CD14-positive monocyte (primary cell): ENCODE measurements at places on chromosomes 1 and 21.

DNA sequence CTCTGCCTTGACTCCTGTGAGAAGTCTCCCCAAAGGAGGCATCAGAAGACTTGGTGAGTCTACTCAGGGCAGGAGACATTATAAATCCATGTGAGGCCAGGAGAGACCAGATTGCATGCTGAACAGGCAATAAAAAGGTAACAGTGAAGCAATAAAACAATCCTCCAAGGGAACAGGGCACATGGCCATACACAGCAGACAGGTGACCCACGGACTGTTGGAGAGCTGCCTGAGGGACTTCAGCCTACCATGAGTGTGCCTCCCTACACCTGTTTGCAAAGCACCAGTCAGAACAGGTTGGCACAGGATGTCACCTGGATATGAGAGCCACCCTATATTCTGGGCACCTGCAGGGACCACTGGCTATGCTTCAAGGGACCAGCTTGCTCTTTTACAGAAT lies 67.6 kb downstream of the MAB21L3 start:
- no peak for DNase-seq

- no peak for DNase-seq
Measured at GRCh38 chr1:220786057-220786336, 716 bp upstream of the MTARC1 start.

- DNase-seq: no peak
Measured at GRCh38 chr1:87730274-87731216, 401.9 kb downstream of the LMO4 start.

DNA sequence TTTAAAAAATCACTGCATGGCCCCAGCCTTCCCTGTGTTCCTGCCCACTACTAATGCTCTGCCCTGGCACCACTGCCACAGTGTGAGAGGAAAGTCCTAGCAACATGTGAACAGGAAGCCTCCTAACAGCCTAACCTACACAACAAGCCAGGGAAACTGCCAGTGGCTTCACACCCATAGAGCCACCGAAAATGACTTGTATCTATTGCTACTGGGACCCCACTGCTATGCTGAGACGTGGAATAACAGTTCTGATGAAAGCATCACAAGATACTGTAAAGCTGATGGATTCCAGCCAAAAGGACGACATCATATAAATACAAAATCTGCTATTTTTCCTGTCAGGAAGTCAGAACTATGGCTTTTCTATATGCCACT lies 74.9 kb downstream of the JAK1 start:
- no peak for DNase-seq

DNA sequence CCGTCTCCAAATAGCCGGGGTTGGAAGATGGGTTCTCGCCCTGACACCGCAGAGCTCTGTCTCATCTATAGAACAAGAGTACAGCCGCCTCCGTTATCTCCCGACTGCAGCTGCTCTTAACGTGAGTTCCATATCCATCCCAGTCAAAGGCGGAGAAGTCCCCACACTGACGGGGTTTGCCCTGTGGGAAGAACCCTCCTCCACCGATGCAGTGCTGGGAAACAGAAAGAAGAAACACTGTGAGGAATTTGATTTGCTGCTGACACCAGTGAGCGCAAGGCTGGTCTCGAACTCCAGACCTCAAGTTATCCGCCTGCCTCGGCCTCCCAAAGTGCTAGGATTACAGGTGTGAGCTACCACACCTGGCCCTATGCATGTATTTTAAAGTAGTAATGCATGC lies 9.5 kb downstream of the ITLN2 start:
- DNase-seq: no peak

DNA sequence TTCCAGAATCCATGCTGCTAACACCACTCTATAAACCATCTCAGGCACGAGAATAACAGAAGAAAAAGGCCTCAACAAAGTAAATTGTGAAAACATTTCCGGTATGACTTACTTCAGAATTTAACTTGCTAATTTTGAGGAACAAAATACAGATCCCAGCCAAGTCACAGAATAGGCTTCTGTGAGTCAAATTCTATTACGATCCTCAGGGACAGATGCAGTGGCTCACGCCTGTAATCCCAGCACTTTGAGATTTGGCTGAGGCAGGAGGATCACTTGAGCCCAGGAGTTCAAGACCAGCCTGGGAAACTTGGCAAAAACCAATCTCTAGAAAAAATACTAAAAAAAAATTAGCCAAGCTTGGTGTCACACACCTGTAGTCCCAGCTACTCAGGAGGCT lies 8.8 kb upstream of the CCDC27 start:
- DNase-seq: no peak

GRCh38 chr1:9822897-9823692 lies 670 bp downstream of the CLSTN1 start:
- no peak for DNase-seq

- DNase-seq: no peak
Measured at GRCh38 chr21:37704751-37705150, 211.5 kb downstream of the KCNJ6 start.
